Lung (tissue), 17 donors: ENCODE measurements at places on chromosomes 6 and 20. TPM values are rescaled to one million over a fixed set of nuclear protein-coding genes. Genes with fewer than 3 reads are reported as not detected.

DNA sequence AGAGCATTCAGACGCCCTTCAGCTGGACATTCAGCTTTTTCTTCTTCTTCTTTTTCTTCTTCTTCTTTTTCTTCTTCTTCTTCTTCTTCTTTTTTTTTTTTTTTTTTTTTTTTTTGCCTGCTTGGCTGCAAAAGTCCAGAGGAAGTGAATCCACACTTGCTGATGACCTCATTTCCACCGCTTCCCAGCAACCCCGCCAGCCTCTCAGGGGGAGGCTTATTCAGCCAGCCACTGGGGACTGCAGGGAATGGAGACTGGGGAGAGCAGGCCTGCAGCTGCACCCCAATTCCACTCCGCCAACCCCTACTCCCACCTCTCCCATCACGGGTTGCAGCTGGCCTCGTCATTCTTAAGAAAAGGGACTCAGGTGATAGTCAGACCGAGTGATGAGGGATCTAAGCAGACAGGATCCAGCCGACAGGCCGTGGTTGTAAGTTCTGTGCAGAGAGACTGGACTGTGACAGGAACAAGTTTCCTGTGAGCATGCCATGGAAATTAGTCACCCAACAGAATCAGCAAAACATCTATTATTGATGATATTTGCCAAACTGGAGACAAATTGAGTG lies 59.0 kb upstream of the QKI start:
- no peaks in the 10 kb centered on the region for H3K36me3 ChIP-seq
- peaks cover 8% of the 10 kb centered on the region for H3K4me1 ChIP-seq
- no peak overlapping the region for H3K4me3 ChIP-seq

- DNase-seq: no peak
- no peak overlapping the region for H3K27ac ChIP-seq
- H3K36me3 ChIP-seq: no peaks in the 10 kb centered on the region
- no peak overlapping the region for H3K4me3 ChIP-seq
Observed at GRCh38 chr20:15860850-15861249, 712.4 kb downstream of the KIF16B start.

GRCh38 chr6:160004018-160004417 lies 35.1 kb downstream of the IGF2R start:
- peak overlapping the region; percentile 13 for H3K27ac ChIP-seq
- no peak for DNase-seq
- no peaks in the 10 kb centered on the region for H3K36me3 ChIP-seq

GRCh38 chr6:20705741-20706140 lies 171.5 kb downstream of the CDKAL1 start:
- H3K36me3 ChIP-seq: no peaks in the 10 kb centered on the region
- H3K27me3 ChIP-seq: no peaks in the 10 kb centered on the region
- DNase-seq: no peak
- no peak overlapping the region for H3K27ac ChIP-seq
- no peak overlapping the region for H3K4me3 ChIP-seq

DNA sequence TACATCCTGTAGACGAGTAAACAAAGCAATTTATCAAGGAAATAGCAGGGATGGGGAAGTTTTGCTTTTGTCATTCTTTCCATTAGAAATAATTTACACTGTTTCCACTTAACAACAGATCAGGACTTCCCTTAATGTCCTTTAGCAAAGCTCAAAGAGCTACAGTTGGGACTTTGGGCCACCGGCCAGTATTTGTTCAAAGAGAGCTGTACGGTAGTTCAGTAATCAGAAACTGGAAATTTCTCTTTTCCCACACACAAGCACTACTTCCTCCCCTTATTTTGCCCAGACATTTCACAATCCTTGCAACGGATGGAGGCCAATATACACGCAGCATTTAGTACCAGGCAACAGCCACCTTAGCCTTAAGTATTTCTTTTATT lies 12.1 kb upstream of the HINT3 start:
- peak overlapping the region; percentile 42 for H3K27ac ChIP-seq
- no peaks in the 10 kb centered on the region for H3K27me3 ChIP-seq
- H3K4me1 ChIP-seq: no peaks in the 10 kb centered on the region
- DNase-seq: peak; percentile 91

DNA sequence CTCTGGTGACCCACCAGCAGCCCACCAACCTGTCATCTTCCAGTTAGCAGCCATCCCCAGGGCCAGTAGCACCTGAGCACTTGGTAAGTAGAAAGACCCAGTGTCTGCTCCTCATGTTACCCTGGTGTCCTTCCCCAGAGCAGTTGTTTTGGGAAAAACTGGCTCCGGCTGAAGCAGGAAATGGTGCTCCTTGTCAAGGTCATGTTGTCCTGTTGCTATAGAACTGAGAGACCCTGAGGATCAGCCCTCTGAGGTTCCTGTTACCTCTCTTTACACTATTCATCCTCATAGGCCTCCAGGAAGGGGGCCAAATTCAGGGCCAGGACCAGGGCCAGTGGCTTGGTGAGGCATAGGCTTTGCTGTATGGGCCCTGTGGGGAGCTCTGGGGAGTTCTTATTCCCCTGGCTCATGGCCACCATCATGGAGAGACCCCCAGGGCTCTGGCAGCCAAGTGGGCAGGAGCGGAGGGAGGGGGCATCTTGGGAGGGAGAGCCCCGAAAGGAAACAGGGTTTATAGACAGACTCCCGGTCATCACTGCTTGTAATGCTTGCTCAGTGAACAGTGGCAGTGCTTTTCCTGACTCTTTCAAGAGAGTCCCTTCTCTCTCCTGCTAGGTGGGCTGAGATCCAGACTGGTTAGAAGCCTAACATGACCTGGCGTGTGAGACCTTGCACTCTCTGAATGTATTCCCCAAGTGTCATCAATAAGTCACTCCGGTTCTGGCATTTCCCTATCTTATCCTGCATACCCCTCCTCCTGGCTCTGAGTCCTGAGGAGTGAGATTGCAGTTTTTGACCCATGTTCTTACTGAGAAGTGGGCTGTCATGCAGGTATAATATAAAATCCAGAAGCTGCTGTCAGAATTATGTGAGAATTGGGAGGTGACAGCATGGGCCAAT lies 50.7 kb downstream of the PPARD start:
- no peak overlapping the region for H3K27ac ChIP-seq
- H3K4me3 ChIP-seq: no peak overlapping the region
- H3K27me3 ChIP-seq: no peaks in the 10 kb centered on the region
- peaks cover 27% of the 10 kb centered on the region for H3K4me1 ChIP-seq

GRCh38 chr20:57772349-57772964 lies 62.6 kb upstream of the PMEPA1 start:
- no peak for DNase-seq
- no peaks in the 10 kb centered on the region for H3K36me3 ChIP-seq
- no peak overlapping the region for H3K27ac ChIP-seq
- H3K4me3 ChIP-seq: no peak overlapping the region
- H3K4me1 ChIP-seq: no peaks in the 10 kb centered on the region

DNA sequence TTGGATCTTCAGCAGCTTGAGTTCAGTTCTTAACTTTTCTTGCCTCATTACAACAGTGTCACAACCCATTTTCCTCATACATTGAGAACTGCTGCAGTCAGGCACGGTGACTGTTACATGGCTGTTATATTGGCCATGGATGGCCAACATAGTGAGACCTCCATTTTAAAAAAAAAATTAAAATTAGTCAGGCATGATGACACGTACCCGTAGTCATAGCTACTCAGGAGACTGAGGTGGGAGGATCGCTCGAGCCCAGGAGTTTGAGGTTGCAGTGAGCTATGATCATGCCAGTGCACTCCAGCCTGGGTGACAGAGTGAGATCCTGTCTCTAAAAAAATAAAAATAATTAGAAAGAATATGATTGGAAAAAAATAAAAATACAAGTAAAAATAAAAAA lies 9.9 kb upstream of the MMP24 start:
- H3K27ac ChIP-seq: no peak overlapping the region
- no peaks in the 10 kb centered on the region for H3K27me3 ChIP-seq
- no peak for DNase-seq
- H3K36me3 ChIP-seq: peaks cover 2% of the 10 kb centered on the region

GRCh38 chr6:5724911-5725310 lies 281.8 kb downstream of the NRN1 start:
- H3K4me1 ChIP-seq: no peaks in the 10 kb centered on the region
- no peak for DNase-seq
- H3K4me3 ChIP-seq: no peak overlapping the region
- no peaks in the 10 kb centered on the region for H3K36me3 ChIP-seq
- H3K27ac ChIP-seq: no peak overlapping the region
- no peaks in the 10 kb centered on the region for H3K27me3 ChIP-seq

DNA sequence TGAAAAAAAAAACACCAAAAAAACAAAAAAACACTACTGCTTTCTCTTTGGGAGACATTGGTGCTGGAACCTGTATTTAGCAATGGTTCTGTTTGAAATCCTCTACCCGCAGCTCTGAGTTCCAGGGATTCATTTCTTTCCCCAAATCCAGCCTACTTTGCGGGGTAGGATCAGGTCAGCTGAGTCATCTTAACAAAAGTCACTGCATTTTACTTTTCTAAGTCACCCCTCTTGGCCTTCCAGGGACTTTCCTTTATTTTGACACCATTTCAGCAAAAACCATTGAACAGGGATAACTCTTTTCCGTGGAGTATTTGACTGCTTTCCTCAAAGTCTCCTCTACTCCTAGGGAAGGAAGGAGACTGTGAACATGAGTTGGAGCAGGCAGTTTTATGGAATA lies 837.6 kb downstream of the MAFB start:
- H3K4me3 ChIP-seq: no peak overlapping the region
- H3K27ac ChIP-seq: no peak overlapping the region
- no peak for DNase-seq
- peaks cover 7% of the 10 kb centered on the region for H3K4me1 ChIP-seq

- no peaks in the 10 kb centered on the region for H3K36me3 ChIP-seq
- no peak overlapping the region for H3K4me3 ChIP-seq
- H3K27me3 ChIP-seq: no peaks in the 10 kb centered on the region
Observed at GRCh38 chr6:29486577-29486976, 1.2 kb downstream of the MAS1L start.

- H3K36me3 ChIP-seq: no peaks in the 10 kb centered on the region
- peak; percentile 90 for DNase-seq
- peak within 1 kb of the TSS; percentile 71 for H3K27ac ChIP-seq
- peak within 1 kb of the TSS; percentile 66 for H3K4me3 ChIP-seq
- peaks cover 15% of the 10 kb centered on the region for H3K4me1 ChIP-seq
Observed at GRCh38 chr6:42451333-42452170, at the start of gene TRERF1. TRERF1 (minus strand) TSS chr6:42451926; CDS start chr6:42269590, 182,336 bp downstream.

- no peak overlapping the region for H3K4me3 ChIP-seq
- H3K27ac ChIP-seq: no peak overlapping the region
- DNase-seq: no peak
- H3K4me1 ChIP-seq: peaks cover 5% of the 10 kb centered on the region
Observed at GRCh38 chr6:105485456-105485855, 82.6 kb upstream of the PREP start.

- H3K4me3 ChIP-seq: no peak overlapping the region
- no peaks in the 10 kb centered on the region for H3K4me1 ChIP-seq
- H3K36me3 ChIP-seq: no peaks in the 10 kb centered on the region
- DNase-seq: no peak
- H3K27ac ChIP-seq: no peak overlapping the region
Observed at GRCh38 chr6:44642349-44642748, 254.8 kb downstream of the CDC5L start.

DNA sequence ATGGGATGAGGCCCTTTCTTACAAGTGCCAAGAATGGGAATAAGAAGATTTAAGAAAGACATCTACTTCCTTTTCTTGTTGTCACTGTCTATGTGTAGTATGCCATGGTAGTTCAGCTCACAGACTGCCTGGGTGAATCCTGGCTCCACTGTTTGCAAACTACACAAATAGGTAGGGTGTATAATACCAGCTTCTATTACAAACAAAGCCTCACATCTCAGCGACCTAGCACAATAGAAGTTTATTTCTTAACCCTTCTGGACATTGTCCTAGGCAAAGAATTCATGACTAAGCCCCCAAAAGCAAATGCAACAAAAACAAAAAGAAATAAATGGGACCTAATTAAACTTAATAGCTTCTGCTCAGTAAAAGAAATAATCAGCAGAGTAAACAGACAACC lies 74.5 kb downstream of the LINC00237 start:
- H3K36me3 ChIP-seq: no peaks in the 10 kb centered on the region
- DNase-seq: no peak
- no peak overlapping the region for H3K27ac ChIP-seq
- no peaks in the 10 kb centered on the region for H3K4me1 ChIP-seq
- no peaks in the 10 kb centered on the region for H3K27me3 ChIP-seq

- H3K4me3 ChIP-seq: no peak overlapping the region
- no peaks in the 10 kb centered on the region for H3K36me3 ChIP-seq
- no peak for DNase-seq
- no peaks in the 10 kb centered on the region for H3K4me1 ChIP-seq
- no peaks in the 10 kb centered on the region for H3K27me3 ChIP-seq
Observed at GRCh38 chr6:25685896-25686295, 33.9 kb downstream of the SCGN start.

DNA sequence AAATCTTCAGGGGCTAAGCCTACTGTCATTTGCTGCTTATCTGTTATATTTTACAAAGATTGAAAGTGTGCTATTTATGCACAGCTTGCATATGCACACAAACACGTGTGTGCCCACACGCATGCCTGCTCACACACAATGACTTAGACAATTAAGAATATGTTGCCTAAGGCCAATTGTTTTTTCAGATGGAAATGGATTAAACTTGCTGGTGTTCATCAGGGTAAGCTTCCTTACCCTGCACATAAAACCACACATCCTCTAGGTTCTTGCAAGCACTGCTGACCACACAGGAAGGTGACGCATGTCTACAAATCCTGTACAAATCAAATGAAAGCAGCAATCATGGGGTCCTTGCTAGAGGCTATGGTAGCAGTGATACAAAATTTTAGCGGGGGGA lies 58.4 kb downstream of the GJA10 start:
- H3K4me3 ChIP-seq: no peak overlapping the region
- peaks cover 3% of the 10 kb centered on the region for H3K36me3 ChIP-seq
- H3K4me1 ChIP-seq: no peaks in the 10 kb centered on the region
- no peak for DNase-seq

GRCh38 chr6:163563318-163563717 lies 148.8 kb downstream of the QKI start:
- DNase-seq: peak; percentile 61
- H3K4me3 ChIP-seq: no peak overlapping the region
- H3K36me3 ChIP-seq: peaks cover 10% of the 10 kb centered on the region
- no peaks in the 10 kb centered on the region for H3K27me3 ChIP-seq

GRCh38 chr6:53746442-53747103 lies 48.2 kb upstream of the LRRC1 start:
- no peaks in the 10 kb centered on the region for H3K4me1 ChIP-seq
- no peaks in the 10 kb centered on the region for H3K27me3 ChIP-seq
- no peak overlapping the region for H3K27ac ChIP-seq
- no peak overlapping the region for H3K4me3 ChIP-seq
- DNase-seq: peak; percentile 36

GRCh38 chr6:131803007-131803769 lies 4.6 kb upstream of the ENPP1 start:
- H3K27ac ChIP-seq: no peak overlapping the region
- no peaks in the 10 kb centered on the region for H3K36me3 ChIP-seq
- no peak overlapping the region for H3K4me3 ChIP-seq
- DNase-seq: no peak
- H3K27me3 ChIP-seq: peaks cover 14% of the 10 kb centered on the region

MDFI gene
- total RNA-seq: 36.4 TPM

SYCP2 gene
- total RNA-seq: 6.7 TPM

NINL gene
- total RNA-seq: 15.5 TPM

PDE10A gene
- 4.8 TPM for total RNA-seq

E2F1 gene
- 6.4 TPM for total RNA-seq

FAM217A gene
- total RNA-seq: not detected

PNLDC1 gene
- 0.23 TPM for total RNA-seq

LRRC73 gene
- 2.0 TPM for total RNA-seq
